CD4-positive, alpha-beta T cell treated with Interleukin-15 for 1 hour (primary cell): ENCODE measurements at places on chromosomes 7 and 10.

GRCh38 chr10:43249962-43250614 is 16.8 kb downstream of the RASGEF1A start:
- peak; percentile 13 for DNase-seq

GRCh38 chr7:151520419-151521261 is 945 bp upstream of the RHEB start:
- no peak for DNase-seq

GRCh38 chr7:136173874-136174273 is 196.7 kb upstream of the MTPN start:
- no peak for DNase-seq

DNA sequence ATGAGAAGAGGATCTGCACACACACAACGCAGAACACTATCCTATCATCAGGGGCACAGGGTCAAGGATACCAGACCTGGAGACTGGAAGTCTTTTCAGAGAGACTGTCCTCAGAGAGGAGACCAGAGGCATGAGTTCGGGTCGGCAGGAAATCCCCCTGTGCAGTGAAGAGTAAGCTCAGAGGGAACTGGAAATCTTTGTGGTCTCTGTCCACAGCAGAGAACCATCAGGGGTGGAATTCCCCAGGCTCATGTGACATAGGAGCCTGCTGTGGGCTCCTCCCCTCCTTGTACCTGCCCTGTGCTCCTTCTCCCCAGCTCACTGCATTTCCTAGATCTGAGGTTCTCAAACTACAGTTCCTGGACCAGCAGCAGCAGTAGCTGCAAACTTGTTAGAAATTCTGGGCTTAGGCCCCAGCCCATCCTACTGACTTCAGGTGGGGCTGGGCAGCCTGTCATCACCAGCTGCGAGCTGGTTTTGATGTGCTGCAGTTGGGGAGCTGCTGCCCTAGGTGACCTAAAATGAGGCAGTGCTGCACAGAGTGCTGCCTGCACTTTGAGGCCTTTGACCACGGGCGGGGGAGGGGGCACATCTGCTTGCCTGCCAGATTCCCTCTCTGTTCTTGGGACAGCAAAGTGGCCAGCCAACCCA is 2.4 kb downstream of the ZMIZ2 start:
- peak; percentile 79 for DNase-seq

GRCh38 chr7:102897856-102898531 is 14.8 kb upstream of the LRRC17 start:
- DNase-seq, result no peak

GRCh38 chr7:22351878-22352277 is 5.1 kb downstream of the RAPGEF5 start:
- no peak for DNase-seq

DNA sequence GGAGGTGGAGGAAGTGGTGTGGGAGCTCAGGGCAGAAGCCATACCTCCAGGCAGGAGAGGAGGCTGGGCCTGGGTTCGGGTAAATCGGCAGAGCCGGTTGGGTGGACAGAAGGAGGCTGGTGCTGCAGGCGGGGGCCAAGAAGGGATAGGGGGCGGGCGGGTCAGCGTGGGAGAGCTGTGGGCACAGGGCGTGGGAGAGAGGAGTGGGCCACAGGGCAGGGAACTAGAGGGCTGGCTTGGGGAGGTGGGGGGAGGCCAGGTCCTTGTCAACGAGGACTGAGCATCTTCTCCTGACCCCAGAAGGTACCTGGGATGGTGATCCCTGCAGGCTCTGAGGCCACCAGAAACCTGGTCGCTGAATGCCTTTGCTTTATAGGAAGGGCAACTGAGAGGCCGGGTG is 11.9 kb downstream of the LAT2 start:
- no peak for DNase-seq

DNA sequence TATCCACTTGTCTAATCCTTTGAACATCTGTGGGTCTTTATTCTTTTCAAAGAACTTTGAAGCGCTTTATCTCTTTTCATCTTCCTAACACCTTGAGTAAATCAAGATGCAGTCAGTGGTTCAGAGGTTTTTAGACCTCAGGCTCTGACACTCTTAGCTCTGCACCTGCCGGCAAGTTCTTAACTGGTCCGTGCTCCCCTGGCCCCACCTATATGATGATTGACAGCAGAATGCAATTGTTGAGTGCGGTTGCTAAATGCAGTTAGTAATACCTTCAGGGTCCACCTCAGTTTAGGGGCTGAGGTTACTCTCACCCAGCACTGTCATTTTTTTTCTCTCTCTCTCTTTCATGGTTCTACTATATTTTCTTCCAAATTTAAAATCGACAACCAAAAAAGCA is 854.2 kb upstream of the AUTS2 start:
- no peak for DNase-seq
